ENCODE measurements at places on chromosomes 7 and 10. TPM values are rescaled to one million over a fixed set of nuclear protein-coding genes. Genes with fewer than 3 reads are reported as not detected.

- no peak for DNase-seq
These were observed 8.4 kb downstream of the BNIP3 start for GRCh38 chr10:131973160-131973951.

GRCh38 chr7:46854958-46855473 is 726.9 kb downstream of the TNS3 start:
- no peak for DNase-seq

IGFBP1 gene
- total RNA-seq: not detected

GARS1 gene
- 104 TPM for total RNA-seq

DNA sequence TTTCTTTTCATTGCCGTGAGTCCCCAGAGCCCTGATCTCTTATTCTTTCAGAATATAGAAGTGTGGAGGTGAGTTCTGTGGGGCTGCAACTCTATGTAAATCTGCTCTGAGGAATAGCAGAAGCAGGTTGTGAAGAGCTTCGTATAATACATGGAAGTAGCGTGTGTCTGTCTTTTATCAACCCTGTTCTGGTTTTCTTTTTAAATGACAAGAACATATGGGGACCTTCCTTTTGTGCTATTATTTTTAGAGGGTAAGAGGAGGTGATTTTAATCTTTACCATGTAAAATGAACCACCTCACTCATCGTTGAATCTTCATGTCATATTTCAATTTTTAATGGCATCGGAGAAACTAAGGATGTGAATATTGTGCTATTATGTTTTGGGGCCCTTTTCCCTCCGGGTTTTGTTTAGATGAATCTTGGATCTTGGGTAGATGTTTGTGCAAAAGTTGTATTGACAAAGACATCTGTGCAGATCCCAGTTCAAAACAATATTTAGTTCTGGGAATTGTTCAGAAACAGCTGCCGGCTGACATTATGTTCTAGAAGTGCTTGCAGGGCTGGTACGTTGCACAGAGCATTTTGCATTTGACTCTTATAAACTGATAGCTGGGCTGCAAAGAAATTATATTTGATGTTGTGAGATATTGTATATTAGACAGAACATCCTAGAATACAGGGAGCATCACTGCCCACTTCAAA is 46.7 kb downstream of the PLXDC2 start:
- no peak for DNase-seq

- peak; percentile 34 for DNase-seq
These were observed 337.5 kb downstream of the RPS24 start for GRCh38 chr10:78371136-78371535.

Measured in kidney (tissue), 22 donors.